ENCODE measurements at places on chromosomes 3 and 15.

DNA sequence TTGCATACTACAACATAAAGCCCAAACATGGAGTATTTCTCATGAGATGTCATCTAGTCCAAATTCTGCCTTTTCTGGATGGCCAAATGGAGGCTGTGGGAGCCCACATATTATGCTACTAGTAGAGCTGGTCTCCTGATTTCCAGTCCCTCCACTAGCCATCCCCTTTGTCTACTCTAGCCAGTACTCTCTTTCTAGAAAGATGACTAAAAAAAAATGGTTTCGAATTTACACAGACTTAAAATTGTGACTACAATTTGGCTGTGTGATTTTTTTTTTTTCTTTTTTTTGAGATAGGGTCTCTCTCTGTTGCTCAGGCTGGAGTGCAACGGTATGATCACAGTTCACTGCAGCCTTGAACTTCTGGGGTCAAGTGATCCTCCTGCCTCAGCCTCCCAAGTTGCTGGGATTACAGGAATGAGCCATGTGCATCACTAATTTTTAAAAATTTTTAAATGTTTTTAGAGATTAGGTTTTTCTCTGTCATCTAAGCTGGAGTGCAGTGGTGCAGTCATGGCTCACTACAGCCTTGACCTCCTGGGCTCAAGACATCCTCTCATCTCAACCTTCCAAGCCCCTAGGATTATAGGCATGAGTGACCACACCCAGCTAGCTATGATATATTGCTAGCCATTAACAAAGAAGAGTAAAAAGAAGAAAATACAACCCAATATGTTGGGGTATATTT is 273.9 kb downstream of the ADAMTSL3 start:
- DNase-seq = no peak

DNA sequence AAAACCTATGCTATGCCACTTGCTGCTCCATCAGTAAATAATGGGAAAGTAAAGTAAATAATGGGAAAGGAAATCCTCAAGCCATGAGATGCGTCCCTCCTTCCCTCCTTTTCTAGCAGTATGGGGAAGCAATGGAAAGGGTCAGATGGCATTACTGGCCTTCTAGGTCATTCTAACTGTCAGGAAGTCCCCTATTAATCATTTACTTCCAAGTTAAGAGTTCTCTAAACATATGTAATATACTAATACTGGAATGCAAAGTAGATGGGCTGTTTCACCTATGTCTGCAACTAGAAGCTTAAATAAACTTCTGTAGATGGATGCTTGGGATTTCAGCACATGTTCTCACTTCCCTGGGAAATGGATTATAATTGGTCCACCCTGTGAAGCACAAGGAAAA is 55.9 kb downstream of the MDFIC2 start:
- DNase-seq = no peak

GRCh38 chr3:100006570-100007271 is 107.6 kb downstream of the FILIP1L start:
- no peak for DNase-seq

GRCh38 chr3:127663151-127663550 is 9.6 kb upstream of the ABTB1 start:
- no peak for DNase-seq

GRCh38 chr3:187112934-187113793 is 26.1 kb downstream of the RPL39L start:
- DNase-seq = no peak

GRCh38 chr3:1275495-1275894 is 182.7 kb downstream of the CNTN6 start:
- no peak for DNase-seq

GRCh38 chr15:25182098-25182478 is 227.3 kb downstream of the SNRPN start:
- no peak for DNase-seq

GRCh38 chr15:69502470-69503045 is 49.9 kb downstream of the RPLP1 start:
- DNase-seq = no peak

GRCh38 chr3:122786066-122786465 is 7.6 kb downstream of the HSPBAP1 start:
- no peak for DNase-seq

- no peak for DNase-seq
These were observed 73.9 kb downstream of the TBC1D2B start for GRCh38 chr15:78003539-78004008.

DNA sequence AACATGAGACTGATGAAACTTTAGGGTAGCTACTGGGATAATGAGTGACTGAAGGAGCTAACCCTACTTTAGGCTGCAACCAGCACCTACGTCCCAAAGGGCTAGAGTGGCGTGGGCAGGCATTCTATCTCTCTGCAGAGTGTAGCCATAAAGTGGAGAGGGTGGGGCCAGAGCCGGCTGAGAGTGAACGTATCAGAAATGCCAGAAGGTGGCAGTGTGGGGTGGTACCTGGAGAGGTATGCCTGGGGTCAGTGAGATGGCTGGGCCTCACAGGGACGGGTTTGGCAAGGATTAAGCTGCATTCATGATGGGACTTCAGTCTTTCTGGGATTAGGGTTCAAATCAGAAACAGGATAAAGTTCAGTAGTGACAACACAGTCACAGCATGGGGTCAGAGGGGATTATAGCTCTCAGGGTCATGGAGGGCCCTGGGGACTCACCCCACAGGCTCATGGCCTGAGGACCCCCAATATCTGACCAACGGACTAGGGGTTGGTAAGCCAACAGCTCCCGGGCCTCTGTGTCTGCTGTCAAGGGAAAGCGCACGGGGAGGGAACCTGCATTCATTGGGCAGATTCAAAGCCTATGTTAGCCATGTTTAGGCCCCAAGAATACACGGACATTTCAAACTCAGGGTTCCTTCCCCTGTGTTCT is 86.5 kb upstream of the FOXB1 start:
- DNase-seq = peak; percentile 41

DNA sequence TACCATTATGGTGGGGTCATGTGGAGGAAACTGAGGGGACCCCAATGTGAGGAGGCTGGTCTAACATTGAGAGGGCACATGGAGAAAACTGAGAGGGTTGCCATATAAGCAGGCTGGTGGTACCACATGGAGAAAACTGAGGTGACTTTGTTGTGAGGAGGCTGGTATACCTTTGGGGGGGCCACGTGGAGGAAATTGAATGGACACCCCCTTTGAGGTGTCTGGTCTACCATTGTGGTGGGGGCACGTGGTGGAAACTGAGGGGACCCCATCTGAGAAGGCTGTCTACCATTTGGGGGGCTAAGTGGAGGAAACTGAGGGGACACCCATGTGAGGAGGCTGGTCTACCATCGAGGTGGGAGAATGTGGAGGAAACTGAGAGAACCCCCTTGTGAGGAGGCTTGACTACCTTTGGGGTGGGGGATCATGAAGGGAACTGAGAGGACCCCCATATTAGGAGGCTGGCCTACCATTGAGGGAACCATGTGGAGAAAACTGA is 163.8 kb downstream of the FBLN2 start:
- DNase-seq = no peak

DNA sequence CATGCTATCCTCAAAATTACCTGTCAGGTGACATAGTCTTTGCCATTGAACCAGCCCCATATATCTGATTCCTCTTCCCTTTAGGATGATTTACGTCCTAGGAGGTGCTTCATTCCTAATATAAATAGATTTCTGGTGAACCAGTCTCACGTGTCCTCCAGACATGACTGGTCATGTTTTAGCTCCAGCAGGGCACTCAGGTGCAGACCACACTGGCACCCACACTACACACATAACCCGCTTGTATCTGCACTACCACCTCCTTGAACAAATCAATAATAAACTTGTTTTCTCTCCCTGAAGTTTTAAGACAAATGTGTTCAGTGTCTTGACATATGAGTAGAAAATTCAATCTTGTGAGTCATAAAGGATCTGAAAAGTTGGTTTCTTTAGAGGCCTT is 155.5 kb downstream of the GOLIM4 start:
- DNase-seq = no peak

GRCh38 chr15:48433226-48433886 is 102.1 kb downstream of the DUT start:
- DNase-seq = no peak

DNA sequence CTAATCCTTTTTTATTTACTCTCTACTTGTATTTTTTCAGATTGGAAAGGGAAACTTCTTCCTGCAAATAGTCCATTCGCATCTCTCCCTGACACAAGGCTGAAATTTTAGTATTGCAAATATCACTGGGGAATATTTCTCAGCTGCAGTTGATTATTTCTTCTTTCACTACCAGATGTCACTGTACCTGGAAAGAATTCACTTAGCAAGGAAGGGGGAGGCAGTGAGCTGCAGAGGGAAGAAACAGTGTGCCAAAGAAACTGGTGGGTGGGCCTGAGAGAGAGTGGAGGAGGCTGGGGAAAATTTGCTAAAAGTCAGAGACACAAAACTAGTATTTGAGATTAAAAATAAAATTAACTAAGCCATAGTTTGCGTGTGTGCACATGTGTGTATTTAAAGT is 142.3 kb upstream of the STT3B start:
- DNase-seq = no peak

- no peak for DNase-seq
These were observed 319.4 kb upstream of the POU1F1 start for GRCh38 chr3:87595798-87596197.

DNA sequence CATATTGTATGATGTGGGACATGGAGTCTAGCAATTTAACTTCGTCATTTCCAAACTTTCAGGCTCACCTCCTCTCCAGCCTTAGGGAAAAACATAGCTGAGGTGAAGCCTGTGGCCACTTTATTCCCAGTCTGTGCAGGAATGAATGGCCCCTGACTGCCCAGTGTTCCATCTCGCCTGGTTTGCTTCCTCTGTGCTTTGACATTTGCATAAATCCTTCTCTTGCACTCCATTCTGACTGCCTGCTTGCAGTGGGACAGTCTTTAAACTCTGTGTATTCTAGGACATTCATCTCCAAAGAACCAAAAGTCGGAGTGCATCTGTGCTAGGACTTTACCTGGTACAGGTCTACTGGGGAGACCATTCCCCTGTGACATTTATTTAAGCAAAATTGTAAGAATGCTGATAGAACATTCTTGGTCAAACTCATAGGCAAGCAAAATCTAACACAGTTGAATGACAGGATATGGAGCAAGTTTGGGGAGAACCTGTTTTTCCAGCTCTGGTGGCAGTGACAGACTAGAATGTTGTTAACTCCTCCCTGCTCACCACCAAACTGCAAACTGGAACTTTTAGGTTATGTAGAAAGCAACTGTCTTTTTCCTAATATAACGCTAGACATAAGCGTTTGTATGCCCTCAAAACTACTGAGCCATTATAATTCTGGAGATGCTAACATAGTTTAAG is 22.1 kb downstream of the TMED3 start:
- DNase-seq = no peak

DNA sequence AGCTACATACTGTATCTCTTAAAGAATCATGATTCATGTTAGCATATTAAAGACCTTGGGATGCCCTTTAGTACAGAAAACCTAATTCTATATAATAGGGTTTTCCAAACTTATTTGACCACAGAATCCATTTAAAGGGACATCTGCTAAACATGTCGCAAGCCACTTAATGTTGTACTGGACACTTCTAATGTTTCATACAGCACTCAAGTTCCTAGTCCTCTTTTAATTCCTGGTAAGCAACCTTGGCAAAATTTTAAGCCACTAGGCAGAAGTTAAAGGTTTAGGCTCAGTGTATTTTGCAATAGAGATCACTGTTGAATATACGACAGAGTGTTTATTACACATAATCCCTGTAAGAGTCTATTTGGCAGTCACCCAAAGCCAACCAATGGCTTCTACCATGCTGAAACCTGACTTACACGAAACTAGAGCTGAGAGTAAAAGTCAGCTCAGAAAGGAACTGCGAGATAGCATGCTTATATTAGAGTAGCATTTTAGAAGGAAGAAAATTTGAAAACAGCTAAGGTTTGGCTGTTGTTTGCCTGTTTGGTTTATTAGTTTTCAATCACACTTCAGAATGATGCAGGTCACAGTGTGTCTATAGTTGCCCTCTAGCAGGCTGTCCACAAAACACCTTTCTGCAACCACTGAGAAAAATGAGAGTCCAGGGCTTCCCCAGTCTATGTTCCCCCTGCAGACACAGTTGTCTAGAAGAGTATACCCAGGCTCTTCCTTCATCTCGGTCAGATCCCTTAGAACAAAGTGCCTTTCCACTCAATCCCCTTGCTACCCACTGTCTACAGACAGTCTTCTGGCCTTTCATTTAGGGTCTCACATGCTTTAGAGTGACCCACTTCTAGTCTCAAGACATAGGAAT is 104.4 kb downstream of the FMN1 start:
- DNase-seq = no peak

DNA sequence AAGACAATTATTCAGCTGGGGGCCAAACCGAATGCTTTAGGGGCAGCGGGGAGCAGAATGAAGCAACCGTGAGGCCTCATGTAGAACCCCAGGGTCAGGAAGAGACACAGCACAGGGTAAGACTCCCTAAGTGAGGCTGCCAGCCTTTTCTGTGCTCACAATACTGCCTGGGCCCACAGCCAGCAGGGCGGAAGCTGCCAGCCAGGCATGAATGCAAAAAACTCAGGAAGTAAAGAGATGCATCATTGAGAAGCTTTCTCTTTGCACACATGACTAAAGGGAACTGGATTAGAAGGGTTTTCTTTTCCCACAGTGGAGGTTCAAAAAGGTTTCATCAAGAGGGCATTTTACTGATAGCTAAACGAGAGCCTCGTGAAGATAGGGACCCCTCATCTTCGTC is 33.3 kb downstream of the CA12 start:
- no peak for DNase-seq

DNA sequence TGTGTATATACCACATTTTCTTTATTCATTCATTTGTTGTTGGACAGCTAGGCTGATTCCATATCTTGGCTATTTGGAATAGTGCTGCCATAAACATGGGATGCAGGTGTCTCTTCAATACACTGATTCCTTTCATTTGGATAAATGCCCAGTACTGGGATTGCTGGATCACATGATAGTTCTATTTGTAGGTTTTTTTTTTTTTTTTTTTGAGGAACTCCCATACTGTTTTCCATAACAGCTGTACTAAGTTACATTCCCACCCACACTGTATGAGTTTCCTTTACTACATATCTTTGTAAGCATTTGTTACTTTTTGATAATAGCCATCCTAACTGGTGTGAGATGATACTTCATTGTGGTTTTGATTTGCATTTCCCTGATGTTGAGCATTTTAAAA is 437.7 kb downstream of the DIPK2A start:
- no peak for DNase-seq

Measured in HS-27A (cell line).